ENCODE measurements at places on chromosomes 3 and 15.

GRCh38 chr3:151301787-151302186 lies 14.8 kb downstream of the GPR87 start:
- no peak for DNase-seq

DNA sequence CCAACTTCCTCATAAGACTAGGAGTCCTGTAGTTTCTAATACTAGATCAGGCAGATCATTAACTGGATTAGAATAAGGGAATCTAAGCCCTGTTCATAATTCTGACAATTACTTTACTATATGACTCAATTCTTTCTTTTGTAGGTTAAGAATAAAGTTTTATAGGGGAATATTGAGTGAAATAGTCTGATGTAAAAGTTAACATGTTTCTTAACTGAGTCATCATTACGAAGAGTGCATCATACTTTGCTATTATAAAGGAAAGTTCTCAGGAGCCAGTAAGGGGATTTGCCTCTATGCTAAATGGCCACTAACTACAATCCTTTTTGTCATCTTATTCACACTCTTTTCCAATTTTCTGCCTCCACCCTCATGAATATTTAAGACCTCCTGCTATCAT lies 63.1 kb downstream of the POLQ start:
- DNase-seq, result no peak

GRCh38 chr15:70083418-70083817 lies 14.3 kb downstream of the TLE3 start:
- no peak for DNase-seq

GRCh38 chr3:73602170-73602569 lies 22.6 kb downstream of the PDZRN3 start:
- no peak for DNase-seq

DNA sequence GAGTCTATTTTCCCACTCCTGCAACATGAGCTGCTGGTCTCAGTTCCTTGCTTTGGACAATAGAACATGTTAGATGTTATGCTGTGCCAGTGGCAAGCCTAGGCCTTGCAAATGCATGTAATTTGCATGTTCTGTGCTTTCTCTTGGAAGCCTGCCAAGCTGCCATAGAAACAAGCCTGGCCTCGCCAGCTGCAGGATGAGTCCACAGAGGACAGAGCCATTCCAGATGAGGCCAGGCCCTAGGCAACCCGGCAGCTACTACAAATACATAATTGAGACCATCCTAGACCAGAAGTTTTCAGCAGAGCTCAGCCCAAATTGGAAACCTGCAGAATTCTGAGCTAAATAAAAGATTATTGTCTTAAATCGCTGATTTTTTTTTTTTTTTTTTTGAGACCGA lies 39.6 kb downstream of the TRIM69 start:
- DNase-seq, result no peak

- peak; percentile 69 for DNase-seq
Measured at GRCh38 chr3:39707314-39707909, 102.0 kb upstream of the MYRIP start.

- no peak for DNase-seq
Measured at GRCh38 chr15:56047354-56047753, 53.9 kb upstream of the NEDD4 start.

GRCh38 chr3:34881026-34881425 lies 758.3 kb upstream of the ARPP21 start:
- DNase-seq, result no peak

DNA sequence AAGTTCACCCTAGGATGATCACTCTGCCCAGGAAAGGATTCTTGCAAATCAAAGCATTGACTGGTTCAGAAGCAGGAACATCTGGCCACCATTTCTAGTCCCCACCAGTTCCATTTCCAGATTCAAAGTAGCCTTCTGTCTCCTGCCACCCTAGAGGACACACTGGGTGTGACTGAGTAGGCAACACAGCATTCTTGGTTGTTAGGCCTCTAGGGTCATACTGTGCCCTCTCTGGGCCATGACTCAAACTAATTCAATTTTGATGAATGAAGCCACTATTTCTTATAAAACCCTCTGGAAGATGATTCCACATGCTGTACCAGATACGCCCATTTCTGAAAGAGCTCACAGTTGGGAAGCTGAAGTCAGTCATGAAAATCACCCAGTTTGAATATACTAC lies 69.7 kb downstream of the WDR76 start:
- no peak for DNase-seq

GRCh38 chr15:69940441-69941300 lies 157.0 kb downstream of the TLE3 start:
- no peak for DNase-seq

GRCh38 chr3:40980467-40980866 lies 218.8 kb upstream of the CTNNB1 start:
- no peak for DNase-seq

GRCh38 chr15:70271422-70272088 lies 173.8 kb upstream of the TLE3 start:
- peak; percentile 55 for DNase-seq

DNA sequence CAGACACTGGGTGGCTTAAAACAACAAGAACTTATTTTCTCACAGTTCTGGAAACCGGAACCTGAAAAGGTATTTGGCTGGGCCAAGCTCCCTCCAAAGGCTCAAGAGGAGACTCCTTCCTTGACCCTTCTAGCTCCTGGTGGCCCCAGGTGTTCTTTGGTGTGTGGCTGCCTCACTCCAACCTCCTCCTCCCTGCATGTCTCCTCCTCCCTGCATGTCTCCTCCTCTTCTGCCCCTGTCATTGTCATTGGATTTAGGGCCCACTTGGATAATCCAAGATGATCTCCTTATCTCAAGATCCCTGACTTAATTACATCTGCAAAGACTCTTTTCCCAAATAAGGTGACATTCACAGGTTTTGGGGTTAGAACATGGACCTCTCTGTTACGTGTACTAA lies 69.8 kb upstream of the MFGE8 start:
- DNase-seq, result no peak

GRCh38 chr15:73881579-73882320 lies 8.4 kb downstream of the TBC1D21 start:
- DNase-seq, result no peak

DNA sequence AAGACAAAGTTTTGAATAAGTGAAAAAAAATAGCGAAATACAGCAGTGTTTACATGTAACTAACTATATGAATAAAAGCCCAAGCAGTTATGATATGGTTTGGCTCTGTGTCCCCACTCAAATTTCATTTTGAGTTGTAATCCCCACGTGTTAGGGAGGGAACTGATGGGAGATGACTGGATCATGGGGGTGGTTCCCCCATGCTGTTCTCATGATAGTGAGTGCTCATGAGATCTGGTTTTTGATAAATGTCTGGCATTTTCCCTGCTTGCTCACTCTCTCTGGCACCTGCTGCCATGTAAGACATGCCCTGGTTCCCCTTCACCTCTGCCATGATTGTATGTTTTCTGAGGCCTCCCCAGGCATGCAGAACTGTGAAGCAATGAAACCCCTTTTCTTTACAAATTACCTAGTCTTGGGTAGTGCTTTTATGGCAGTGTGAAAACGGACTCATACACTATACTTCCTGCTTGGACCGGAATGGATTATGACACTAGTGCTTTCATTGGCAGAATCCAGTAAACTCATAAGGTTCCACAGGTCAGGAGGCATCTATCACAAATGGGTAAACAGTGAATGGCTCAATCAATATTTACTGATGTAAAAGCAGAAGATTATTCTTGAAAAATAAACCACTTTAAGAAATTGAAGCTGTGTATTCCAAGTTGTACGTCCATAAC lies 192.1 kb downstream of the CBLB start:
- no peak for DNase-seq

DNA sequence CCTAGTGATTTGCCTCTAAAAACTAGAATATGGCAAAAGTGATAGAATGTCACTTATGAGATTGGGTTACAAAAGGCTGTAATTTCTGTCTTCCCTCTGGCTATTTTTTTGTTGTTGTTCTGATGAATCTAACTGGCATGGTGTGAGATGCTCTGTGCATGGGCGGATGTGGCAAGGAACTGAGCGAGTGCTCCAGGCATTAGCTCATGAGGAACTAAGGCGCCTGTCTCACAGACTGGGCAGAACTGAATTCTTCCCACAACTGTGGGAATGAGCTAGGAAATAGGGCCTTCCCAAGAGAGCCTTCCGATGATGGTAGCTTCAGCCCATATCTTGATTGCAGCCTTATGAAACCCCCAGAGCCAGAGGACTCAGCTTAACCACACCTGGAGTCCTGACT lies 222.5 kb downstream of the NR2F2 start:
- DNase-seq, result no peak

- peak; percentile 56 for DNase-seq
Measured at GRCh38 chr15:95365511-95366107, 964.9 kb upstream of the NR2F2 start.

DNA sequence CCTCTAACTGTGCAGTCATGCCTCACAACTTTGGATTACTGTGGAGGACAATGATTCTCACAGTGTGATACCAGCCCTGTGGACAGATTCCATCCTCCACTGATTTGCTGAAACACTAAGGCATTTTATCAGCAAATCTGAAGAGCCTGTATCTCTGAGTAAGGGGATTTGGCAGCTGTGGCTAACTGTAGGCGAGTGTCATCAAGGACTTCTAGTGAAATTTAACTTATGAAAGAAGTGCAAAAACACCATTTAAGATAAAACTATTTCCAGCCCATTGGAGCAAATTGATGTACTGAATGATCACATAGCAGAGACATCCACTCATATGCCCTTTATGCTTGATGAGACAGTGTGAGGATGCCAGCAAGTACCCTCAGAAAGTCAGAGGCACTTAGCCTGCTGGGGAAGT lies 13.9 kb upstream of the TMPRSS7 start:
- no peak for DNase-seq

- no peak for DNase-seq
Measured at GRCh38 chr3:87949879-87950208, 109.0 kb downstream of the CGGBP1 start.

DNA sequence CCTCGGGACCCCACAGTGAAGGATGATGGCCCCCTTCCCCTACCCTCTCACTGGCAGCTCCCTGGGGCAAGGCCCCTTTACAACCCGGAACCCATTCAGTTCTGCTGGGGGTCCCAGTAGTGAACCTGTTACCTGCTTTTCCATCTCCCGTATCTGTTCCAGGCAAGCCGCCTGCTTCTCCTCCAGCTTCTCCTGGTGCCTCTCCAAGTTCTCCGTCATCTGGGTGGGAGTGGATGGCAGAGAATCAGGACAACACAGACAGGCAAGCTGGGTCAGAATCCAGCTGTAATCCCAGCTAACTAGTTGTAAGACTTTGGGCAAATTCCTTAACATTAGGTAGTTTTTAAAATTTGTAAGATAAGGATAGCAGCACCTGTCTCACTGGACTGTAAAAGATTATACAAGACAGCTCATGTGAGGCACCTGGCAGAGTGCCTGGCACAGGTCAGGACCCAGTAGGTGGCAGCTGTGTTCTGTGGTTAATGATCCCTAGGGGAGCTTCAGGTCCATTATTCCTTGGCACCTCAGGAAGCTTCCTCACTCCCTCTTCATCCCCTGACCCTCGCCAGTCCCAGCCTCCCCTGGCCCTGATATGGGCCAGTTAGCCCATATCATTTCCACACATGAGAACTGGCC lies 6.4 kb upstream of the ANKRD63 start:
- DNase-seq, result no peak

- no peak for DNase-seq
Measured at GRCh38 chr15:88745696-88746095, 57.5 kb upstream of the ACAN start.

DNA sequence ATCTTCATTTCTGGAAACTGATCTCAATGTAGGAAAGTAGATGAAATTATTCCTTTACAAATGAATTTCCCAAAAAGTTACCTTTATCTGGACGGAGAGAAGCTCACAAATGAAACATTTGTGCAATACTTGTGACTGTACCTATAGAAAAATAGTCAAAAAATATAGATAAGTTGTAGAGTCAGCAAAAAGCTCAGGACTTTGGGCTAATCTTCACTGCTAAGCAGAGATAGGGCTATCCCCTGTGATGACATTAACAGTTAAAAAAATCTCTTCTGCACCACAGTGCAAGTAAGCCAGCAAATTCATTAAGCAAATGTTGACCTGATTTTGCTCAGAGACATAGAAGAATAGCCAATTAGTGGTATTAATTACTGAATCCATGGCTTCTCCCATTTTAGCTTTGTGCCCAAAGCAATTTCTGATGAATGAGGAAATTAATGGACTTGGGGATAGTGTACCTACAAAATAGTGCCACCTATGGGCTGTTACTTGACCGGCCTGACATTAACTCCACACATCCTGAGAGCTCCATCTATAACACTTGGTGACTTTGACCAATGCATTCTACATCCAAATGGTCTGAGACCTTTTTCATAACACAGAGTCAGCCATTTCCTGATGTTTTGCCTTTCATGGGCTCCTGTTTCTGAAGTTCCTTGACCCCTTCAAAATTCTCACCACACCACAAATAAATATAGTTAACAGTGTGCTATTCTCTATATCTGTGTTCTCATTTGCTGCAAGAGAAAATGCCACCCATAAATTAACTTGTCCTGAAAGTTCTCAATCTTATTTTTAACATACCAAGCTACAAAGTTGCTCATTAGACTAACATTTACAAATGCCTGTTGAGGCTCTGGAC lies 105.0 kb downstream of the SSR3 start:
- DNase-seq, result peak; percentile 43

DNA sequence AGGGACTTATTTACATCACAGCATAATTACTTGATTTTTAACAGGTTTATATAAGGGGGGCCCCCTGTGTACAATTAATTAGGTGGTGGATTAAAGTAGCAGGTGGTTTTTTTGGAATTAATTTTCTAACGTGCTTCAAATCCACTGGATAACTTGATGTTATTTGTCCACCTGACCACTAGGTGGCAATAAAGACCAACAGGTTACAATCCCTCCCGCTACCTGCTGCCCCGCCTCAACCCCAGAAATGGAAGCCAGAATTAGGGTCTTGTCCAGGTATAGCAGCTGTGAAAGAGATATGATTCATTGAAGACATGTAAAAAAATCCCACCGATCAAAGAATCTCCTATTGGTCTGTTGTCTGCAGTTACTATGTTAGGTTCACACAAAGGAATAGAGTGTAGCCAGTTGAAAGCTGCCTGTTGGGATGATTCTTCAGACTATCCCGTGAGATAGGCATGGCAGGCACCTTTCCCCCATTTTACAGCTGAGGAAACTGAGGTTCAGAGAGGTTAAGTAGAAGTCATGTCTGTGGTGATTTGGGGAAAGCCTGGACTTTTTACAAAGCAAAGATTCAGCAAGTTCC lies 44.0 kb downstream of the MFSD1 start:
- peak; percentile 38 for DNase-seq

- no peak for DNase-seq
Measured at GRCh38 chr15:38424101-38424552, 29.8 kb upstream of the FAM98B start.

- no peak for DNase-seq
Measured at GRCh38 chr15:101188637-101189408, 63.0 kb downstream of the CHSY1 start.

DNA sequence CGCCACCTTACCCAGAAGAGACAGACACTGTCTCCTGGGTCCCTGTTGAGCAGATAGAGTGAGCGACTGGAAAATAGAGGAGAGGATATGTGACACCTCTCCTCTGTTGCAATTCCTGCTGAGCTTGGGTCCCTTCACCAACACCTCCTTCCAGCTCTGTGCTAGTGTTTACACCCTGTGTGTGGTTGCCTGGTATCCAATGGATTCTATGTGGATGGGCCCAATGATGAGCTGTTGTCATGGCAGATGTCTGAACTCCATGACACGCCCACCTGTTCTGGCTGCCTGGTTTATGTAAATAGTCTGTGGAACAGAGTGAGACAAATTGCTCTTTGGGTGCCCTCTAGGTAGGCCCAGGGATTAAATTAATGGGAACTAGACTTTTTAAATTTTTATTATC lies 23.7 kb downstream of the RBM5 start:
- DNase-seq, result no peak
